ENCODE measurements at places on chromosomes 6 and 20.

DNA sequence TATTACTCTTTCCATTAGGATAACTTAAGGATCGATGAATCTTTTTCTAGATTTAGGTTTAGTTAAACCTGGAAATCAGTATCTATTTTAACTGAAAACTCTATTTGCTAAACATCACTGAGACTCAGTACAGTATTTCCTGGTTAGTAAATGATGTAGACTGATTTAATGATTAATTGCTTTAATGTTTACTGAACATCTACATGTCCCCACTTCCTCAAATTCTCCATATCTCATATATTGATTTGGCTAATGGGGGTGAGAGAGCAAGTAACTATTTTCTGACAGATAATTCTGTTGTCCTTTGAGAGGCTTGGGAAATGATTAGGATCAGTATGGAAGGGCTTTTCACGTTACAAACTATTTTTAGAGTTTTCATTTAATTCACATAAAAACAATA, 10.3 kb downstream of the MKKS start:
- no peak for DNase-seq

DNA sequence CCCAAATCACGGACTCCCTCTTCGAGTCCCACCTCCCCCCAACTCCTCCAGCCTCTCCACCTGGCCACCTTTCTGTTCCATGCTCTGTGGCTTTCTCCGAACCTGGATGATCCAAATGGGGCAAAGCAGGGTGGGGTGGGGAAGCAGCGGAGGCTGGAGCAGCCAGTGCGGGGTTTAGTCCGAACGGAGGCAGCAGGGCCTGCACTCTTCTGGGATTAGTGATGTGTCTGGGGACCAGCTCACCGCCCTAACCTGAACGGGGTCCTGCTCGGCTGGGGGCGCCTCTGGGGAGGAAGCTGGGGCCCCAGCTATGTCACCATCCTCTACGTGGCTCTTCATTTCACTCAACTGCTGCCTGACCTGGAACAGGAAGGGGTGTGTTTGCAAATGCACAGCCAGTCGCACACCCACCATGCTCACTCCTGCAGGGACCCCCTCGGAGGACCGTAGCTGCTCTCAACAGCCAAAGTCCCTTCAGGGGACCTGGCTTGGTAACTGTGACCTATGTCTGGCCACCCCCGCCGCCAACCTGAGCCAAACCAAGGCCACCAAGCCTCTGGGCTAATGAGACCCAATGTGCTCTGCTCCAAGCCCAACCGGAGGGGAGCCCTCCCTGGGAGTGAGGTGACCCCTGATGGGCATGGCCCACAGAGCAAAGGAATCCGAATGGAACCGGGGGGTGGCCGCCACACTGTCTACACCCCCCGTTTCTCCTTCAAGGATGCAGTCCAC, 46.8 kb downstream of the DSTN start:
- DNase-seq, result no peak

GRCh38 chr6:63819831-63820230, 184.2 kb downstream of the PHF3 start:
- DNase-seq, result no peak

- no peak for DNase-seq
These were observed 4.7 kb downstream of the CDKAL1 start for GRCh38 chr6:20538907-20539306.

DNA sequence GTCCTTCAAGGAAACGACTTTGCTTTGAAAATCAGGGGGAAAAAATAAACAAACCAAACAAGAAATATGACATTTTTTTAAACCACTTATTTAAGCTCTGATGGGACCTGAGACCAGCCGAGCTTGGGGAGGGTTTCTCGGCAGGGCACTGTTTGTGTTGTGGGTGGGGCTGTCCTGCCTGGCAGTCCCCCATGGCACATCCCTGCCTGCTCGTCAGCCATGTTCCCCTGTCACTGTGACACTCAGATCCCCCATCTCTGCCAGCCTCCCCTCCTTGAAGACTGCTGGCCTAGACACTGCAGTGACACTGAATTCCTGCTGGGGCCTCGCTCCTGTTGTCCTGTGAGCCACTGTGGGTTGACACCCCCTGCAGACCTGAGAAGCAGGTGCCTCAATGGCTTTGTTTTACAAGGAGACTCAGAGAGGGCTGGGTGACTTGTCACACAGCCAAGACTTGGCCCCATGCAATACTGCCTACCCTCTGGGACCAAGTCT, 95.1 kb upstream of the PTPN1 start:
- no peak for DNase-seq
